ENCODE measurements at places on chromosomes 1 and 21.

DNA sequence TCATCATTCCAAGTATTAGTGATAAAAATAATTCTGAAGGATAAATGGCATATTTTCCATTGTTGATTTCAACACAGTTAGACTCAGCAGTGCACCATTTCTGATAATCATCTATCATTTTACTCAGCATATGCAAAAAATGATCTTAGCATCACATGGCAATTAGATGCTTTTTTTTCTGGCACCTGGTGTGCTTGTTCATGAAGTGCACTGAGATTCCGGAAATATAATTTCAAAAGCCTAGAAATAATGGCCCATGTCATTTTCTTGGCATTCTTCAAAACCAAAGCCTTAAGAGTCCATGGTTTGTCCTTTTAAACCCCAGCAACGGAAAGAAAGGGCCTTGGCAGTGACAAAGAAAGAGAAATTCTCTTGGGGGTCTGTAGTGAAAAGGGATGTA, 278.8 kb downstream of the KIF26B start:
- no peak for DNase-seq

GRCh38 chr21:31967334-31967733, 94.5 kb downstream of the HUNK start:
- no peak for DNase-seq

GRCh38 chr1:243482141-243483022, 226.5 kb downstream of the SDCCAG8 start:
- no peak for DNase-seq

- no peak for DNase-seq
Observed at GRCh38 chr1:102572637-102573036, 535.7 kb downstream of the COL11A1 start.

DNA sequence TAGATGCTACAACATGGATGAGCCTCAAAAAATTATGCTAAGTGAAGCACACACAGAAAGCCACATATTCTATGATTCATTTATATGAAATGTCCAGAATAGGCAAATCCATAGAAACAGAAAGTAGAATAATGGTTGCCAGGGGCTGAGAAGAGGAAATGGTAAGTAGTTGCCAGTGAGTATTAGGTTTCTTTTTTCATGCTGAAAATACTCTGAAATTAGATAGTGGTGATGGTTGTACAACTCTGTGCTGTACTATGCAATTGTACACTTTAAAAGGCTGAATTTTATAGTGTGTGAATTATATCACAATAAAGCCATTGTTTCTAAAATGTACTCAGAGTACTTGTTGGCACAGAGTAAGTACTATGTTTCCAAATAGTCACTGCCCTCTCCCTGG, 15.5 kb upstream of the GFI1 start:
- DNase-seq: no peak

GRCh38 chr1:197995408-197996258, 78.5 kb downstream of the LHX9 start:
- DNase-seq: no peak

- DNase-seq: no peak
Observed at GRCh38 chr21:38258521-38259485, 2.0 kb downstream of the KCNJ15 start.

- no peak for DNase-seq
Observed at GRCh38 chr1:192379554-192379953, 62.8 kb downstream of the RGS21 start.

- peak; percentile 53 for DNase-seq
Observed at GRCh38 chr1:8394456-8395321, 76.8 kb downstream of the SLC45A1 start.

DNA sequence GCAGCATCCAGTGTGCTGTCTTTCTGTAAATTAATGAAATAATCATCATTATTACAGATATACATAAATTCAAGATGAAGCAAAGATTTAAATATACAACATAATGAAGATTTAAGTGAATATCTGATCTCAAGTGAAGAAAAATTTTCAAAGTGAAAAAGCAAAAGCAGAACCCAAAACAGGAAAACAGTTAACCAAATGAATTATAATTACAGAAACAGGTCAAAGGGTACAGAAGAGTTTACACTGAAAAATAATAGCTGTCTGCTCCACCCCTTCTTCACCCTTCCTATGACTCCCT, 44.8 kb upstream of the GTF2B start:
- DNase-seq: no peak

GRCh38 chr1:85447006-85447943, 17.7 kb downstream of the DDAH1 start:
- no peak for DNase-seq

DNA sequence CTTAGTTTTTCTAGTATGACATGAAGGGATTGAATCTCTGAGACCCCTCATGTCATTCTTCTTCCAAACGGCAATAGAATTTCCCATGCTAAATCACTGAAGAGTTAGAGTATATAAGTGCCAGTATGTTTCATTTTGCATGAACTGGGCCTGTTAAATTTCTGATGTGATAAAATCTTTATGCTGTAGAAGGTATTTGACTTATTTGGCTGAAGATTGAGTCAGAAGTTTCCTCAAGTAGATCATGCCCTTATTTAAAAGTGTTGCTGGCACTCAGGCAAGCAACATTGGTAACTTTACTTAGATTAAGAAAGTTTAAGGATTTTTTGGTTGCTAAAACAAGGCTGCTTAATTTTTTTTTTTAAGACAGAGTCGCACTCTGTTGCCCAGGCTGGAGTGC, 13.3 kb downstream of the ATF6 start:
- DNase-seq: no peak

GRCh38 chr1:170340308-170340707, 191.7 kb upstream of the GORAB start:
- DNase-seq: no peak

- DNase-seq: no peak
Observed at GRCh38 chr1:22064751-22065402, 12.4 kb downstream of the CDC42 start.

GRCh38 chr1:228471762-228472398, 15.3 kb upstream of the RNF187 start:
- no peak for DNase-seq

DNA sequence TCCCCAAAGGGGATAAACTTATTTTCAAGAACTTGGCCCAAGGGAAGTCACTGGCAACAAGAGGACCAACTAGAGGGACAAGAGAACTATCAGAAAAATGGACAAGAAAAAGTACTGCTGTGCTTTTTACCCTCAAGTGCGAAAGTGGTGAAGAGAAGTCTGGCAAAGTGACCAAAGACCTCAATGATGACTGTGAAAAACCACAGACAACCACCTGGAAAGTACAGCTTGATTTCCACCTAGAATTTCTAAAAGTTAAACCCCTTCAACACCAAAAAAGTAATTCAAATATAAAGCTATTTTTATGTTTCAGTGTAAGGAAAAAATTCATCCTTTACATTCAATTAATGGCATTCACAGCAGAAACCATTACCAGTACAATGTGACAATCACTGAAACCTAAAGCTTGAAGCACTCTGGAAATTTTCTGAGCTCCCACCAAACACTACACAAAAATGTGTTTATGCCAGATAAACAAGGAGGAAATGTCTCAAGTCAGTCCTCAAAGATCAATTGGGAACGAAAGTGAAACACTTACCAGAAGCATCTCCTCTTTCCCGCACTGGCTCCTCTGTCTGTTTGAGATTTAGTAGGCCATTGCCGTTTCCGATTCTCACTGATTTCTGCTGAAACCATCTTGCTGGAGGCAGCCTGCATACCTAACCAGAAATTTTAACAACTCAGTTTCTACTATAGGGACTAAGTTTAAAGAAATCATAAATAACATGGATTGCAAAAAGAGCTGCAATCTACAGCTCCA, 8.3 kb downstream of the SDE2 start:
- no peak for DNase-seq

DNA sequence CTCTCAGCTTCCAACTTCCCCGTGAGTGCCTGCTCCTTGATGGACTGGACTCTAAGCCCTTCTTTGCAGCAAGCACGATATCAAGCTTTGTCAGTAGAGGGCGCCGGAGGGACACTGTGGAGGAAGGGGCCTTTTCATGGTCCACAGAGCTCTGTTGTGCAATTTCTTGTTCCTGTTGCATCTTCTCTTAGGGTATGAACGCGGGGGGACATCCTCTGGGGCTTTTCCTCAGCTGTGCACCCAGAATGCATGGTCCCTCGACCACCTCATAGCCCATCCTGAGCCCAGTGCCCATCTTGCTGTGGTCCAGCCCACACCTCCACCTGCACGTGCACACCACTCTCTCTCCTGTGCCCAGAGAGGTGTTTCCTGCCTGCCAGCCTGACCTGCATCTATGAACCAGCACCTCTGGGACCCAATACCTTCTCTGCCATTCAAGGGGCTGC, 556.8 kb downstream of the PTPRU start:
- peak; percentile 66 for DNase-seq

DNA sequence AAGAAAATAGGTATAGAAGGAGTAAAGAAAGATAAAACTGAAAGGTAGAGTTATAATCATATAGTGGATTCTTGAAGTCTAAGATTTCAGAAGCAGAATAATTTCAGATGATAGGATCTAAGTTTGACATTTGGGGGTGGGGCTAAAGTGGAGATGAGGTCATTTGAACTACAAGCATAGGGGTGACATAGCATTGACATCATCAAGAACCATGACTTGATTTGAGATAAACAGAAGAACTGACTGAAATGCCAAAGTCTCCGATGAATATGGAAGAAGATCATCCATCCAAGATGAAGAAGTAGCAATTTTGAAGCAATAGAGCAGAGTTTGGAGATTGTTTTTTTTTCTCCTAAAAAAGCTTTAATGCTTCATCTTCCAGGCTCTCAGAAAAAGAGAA, 122.3 kb downstream of the MACF1 start:
- no peak for DNase-seq

DNA sequence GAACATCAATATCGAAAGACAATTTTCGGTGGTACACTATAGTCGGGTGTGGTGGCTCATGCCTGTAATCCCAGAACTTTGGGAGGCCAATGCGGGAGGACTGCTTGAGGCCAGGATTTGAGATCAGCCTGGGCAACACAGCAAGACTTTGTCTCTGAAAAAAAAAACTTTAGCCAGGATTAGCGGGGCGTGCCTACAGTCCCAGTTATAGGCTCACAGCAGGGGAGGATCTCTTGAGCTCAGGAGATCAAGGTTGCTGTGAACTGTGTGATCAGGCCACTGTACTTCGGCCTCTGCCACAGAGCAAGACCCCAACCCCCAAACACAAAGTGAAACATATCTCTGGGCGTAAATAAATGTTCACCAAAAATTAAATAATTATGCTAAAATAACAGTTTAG, 1.6 kb downstream of the TADA1 start:
- DNase-seq: no peak

DNA sequence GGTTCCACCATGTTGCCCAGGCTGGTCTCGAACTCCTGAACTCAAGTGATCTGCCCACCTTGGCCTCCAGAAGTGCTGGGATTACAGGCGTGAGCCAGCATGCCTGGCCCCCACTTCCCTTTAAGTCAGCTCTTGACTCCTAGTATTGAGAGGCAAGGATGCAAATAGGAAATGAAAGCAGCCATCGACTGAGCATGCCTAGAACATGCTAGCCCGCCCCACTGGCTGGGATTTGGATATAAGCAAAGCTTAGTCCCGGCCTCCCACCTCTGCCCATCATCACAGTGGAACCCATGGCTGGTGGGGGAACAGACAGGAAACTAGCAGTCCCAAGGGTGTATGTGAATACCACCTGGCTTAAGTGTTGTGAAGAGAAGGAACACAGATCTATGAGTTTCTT, 10.5 kb downstream of the C1orf167 start:
- no peak for DNase-seq

- DNase-seq: no peak
Observed at GRCh38 chr1:47745715-47746609, 251.2 kb downstream of the TRABD2B start.

DNA sequence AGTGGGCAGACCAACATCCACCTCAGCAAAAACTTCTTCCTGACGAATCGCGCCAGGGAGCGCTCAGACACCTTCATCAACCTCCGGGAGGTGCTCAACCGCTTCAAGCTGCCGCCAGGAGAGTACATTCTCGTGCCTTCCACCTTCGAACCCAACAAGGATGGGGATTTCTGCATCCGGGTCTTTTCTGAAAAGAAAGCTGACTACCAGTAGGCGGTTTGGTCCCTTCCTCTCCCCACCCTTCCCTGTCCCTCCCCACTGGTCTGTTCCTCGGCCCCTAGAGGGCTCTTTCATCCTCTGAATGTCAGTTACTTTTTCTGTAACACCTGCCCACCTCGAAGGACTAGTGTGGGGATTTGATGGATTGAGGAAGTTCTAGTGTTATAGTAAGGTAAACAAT, 46.9 kb downstream of the CAPN2 start:
- DNase-seq: no peak

- peak; percentile 29 for DNase-seq
Observed at GRCh38 chr21:46093668-46094400, 4.1 kb upstream of the COL6A2 start.

GRCh38 chr1:190679044-190679443, 201.4 kb upstream of the BRINP3 start:
- no peak for DNase-seq

DNA sequence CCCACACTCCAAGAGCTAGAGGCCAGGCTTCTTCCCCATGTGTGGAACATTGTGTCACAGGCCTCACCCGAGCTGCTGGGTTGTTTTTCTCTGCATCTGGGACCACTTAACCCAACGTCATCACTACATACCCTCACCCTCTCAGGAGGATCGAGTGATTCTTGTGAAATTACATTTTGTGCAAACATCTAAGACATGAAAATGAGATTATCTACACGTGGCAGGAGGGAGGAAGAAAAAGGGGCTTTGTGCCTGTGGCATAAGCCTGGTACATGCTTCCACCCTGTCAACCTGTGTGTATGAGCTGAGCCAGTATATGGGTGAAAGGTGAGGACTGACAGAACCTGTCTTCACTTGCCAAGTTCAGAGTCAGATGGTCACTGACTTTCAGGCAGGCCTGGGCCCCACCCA, 1.6 kb downstream of the CPT2 start:
- no peak for DNase-seq

DNA sequence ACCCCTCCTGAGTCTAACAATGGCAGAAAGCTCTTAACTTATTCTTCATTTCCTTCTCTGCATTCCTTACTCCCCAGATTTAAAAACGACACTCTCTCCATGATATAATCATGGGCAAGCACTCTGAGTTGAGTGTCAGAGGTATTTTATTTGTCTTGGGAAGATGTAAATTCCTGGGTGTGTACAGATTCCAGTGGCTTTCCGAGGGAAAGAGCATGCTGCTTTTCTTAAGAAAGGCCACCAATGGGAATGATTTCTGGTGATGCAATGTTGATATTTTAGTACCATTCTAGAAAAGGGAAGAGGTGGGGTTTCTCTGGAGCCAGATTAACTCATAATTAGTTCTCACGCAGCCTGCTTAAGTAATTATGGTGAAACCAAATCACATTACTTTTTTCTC, 47.8 kb upstream of the BTG3 start:
- DNase-seq: no peak

- no peak for DNase-seq
Observed at GRCh38 chr1:36076979-36077573, 6.8 kb upstream of the TEKT2 start.
